ENCODE measurements at places on chromosomes 2 and 18. TPM values are rescaled to one million over a fixed set of nuclear protein-coding genes. Genes with fewer than 3 reads are reported as not detected.

- no peaks in the 10 kb centered on the region for H3K4me1 ChIP-seq
- no peak overlapping the region for H3K27ac ChIP-seq
- H3K4me3 ChIP-seq: no peak overlapping the region
- H3K27me3 ChIP-seq: no peaks in the 10 kb centered on the region
- H3K36me3 ChIP-seq: no peaks in the 10 kb centered on the region
Measured at GRCh38 chr18:35778850-35779627, 193.4 kb upstream of the RMP24 start.

DNA sequence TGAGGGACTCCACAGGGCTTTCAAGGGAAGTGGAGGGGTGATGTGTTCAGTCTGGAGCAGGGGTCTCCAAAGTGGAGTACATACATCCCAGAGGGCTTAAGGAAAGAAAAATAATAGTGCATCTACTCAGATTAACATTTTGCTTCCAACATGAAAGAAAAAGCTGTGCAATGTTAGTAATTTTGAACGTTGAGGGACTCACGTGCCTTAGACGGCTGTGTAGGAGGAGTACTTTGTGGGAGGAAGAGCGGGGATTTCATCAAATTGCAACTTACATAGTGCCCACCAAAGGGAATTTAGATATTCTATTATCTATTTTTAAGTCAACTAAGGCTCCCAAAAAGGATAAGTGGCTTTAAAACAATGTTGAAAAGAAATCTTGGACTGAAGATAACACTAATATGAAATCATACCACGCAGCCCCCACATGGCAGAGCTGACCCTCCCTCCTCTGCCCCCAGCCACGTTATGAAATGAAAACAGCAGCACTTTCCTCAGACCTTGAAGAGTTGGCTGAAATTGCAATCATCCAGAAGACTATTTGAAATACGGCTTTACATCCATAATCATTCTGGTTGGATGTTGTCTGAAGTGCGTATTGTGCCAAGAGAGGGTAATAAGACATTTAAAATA lies 42.9 kb downstream of the MEX3C start:
- H3K4me3 ChIP-seq: no peak overlapping the region
- H3K36me3 ChIP-seq: no peaks in the 10 kb centered on the region
- DNase-seq: peak; percentile 70

- H3K27ac ChIP-seq: no peak overlapping the region
- no peak overlapping the region for H3K4me3 ChIP-seq
Measured at GRCh38 chr2:63369146-63369545, 219.1 kb downstream of the WDPCP start.

DNA sequence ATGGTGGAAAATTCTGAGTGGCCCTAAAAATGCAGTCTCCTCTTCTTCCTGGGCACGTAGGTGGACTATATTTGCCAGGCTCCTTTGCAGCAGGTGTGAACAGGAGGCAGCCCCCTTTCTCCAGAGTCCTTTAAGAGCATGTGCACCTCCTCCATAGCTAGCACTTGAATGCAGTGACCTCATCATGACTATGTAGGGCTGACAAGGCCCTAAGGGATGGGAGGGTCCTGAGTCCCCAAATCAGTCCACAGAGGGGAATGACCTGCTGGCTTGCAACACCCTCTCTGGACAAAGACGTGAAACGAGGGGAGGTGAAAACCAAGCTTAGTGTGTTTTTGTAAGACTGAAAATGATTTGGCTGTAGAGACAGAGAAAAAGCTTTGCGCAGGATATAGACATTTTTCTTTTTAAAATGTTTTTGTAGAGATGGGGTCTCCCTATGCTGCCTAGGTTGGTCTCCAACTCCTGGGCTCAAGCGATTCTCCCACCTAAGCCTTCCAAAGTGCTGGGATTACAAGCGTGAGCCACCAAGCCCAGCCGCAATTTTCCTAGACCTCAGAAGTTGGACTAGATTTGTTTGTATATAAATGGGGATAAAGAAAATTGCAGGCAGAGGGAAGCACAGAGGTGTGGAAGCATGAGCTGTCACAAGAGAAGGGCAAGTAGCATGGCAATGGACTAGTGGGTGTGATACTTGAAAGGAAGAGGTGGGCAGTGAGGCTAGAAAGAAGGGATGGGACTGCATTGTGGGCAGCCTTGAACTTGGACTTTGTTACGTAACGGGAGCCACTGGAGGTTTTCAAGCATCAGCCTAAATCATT lies 28.8 kb downstream of the LONRF2 start:
- no peaks in the 10 kb centered on the region for H3K27me3 ChIP-seq
- H3K4me1 ChIP-seq: peaks cover 24% of the 10 kb centered on the region
- no peak overlapping the region for H3K27ac ChIP-seq
- no peak overlapping the region for H3K4me3 ChIP-seq
- peaks cover 14% of the 10 kb centered on the region for H3K36me3 ChIP-seq

GRCh38 chr2:70897977-70898226 lies 37.8 kb upstream of the ATP6V1B1 start:
- no peaks in the 10 kb centered on the region for H3K36me3 ChIP-seq
- no peak overlapping the region for H3K27ac ChIP-seq
- H3K4me3 ChIP-seq: no peak overlapping the region
- peaks cover 47% of the 10 kb centered on the region for H3K27me3 ChIP-seq
- DNase-seq: no peak
- H3K4me1 ChIP-seq: peaks cover 31% of the 10 kb centered on the region

GRCh38 chr2:238169048-238169707 lies 10.4 kb downstream of the ERFE start:
- no peak overlapping the region for H3K4me3 ChIP-seq
- no peak for DNase-seq
- peak overlapping the region; percentile 68 for H3K27ac ChIP-seq
- H3K27me3 ChIP-seq: no peaks in the 10 kb centered on the region

Gene PROM2
- 3.2 TPM for total RNA-seq

Gene CHST10
- total RNA-seq: 17.0 TPM

Gene NEMP2
- total RNA-seq: 3.1 TPM

Gene RGPD3
- 0.33 TPM for total RNA-seq

GRCh38 chr2:186757009-186757408 lies 63.1 kb downstream of the FAM171B start:
- H3K36me3 ChIP-seq: peaks cover 19% of the 10 kb centered on the region
- no peaks in the 10 kb centered on the region for H3K4me1 ChIP-seq
- H3K4me3 ChIP-seq: no peak overlapping the region
- no peaks in the 10 kb centered on the region for H3K27me3 ChIP-seq
